ENCODE measurements at places on chromosomes 16 and 17. TPM values are rescaled to one million over a fixed set of nuclear protein-coding genes. Genes with fewer than 3 reads are reported as not detected.

DNA sequence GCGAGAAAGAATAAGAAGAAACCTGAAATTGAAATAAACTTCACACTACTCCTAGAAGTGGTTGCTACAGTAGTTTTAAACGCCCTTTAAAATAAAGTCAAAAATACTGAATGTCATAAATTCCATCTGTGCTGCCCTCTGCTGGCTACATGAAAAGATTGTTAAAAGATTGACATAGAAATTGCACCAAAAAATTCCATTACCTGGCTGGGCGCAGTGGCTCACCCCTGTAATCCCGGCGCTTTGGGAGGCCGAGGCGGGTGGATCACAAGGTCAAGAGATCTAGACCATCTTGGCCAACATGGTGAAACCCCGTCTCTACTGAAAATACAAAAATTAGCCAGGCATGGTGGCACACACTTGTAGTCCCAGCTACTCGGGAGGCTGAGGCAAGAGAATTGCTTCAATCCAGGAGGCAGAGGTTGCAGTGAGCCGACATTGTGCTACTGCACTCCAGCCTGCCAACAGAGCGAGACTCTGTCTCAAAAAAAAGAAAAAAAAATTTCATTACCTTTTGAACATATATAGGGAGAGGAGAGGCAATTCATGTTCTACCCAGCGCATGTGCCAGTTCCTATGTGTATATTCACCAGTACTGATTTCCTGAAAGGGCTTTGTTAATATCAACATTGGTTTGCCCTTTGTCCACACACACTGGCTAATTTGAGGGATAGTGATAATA is 36.5 kb downstream of the CYTH1 start:
- peak; percentile 53 for DNase-seq

- DNase-seq = peak; percentile 74
These were observed at the start of the genes CCDC78 and HAGHL for GRCh38 chr16:726438-727290. TSS of gene CCDC78 (minus strand) at chr16:726443. CDS start at chr16:726367, 76 bp downstream. TSS of gene HAGHL (plus strand) at chr16:727106. CDS start at chr16:727510, 404 bp downstream.

DNAAF1 gene
- 0.07 TPM for total RNA-seq

- no peak for DNase-seq
These were observed 14.1 kb downstream of the IGFBP4 start for GRCh38 chr17:40457369-40457768.

DNA sequence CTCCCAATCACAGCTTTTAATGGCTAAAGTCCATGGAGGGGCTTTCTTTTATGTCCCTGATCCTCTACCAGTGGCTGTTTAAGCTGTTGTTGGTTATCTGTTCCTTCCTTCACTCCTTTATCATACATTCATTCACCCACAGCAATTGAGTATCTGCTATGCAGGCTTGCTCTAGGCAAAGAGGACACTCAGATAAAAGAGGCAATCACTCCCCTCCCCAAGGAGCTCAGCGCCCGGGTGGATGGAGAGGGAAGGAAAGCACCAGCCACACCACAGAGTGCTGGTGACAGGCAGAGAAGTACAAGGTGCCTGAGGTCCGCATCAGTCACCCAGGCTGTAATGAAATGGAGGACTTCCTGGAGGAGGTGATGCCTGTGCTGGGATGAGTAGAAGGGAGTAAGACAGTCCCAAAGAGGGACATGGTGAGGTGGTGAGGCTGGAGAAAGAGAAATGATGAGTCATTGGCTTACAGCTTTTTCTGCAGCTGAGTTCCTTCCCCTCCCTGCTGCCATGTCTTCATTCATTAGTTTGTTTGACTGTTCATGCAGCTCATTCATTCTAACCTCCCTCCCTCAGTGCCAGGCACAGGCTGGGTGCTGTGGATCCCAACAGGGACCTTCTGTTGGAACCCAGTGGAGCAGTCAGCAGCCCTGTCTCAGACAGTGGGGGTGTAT is 12.8 kb upstream of the NGFR start:
- no peak for DNase-seq

GPR139 gene
- not detected for total RNA-seq

GRCh38 chr16:66020046-66020445 is 346.4 kb upstream of the CDH5 start:
- DNase-seq = no peak

DNA sequence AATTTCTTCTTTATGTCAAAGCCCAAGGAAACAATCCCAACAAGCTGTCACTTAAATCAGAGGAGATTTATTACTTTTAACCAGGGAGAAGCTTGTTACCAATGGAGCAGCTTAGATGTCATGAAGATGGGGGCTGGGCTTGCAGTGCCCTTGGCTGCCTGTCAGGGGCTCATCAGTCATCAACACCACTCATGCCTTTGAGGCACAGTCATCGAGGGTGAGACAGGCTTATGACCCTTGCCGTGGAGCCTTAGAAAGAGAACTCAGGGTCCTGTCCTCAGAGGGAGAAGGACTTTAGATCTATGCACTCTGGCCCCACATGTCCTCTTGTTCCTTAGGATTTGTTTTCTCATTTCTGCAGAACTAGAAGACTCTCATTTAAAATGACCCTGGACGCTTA is 318.3 kb downstream of the CBLN1 start:
- no peak for DNase-seq

- DNase-seq = no peak
These were observed 136.0 kb upstream of the IRX3 start for GRCh38 chr16:54422569-54422978.

KRT32 gene
- total RNA-seq = not detected
